ENCODE measurements at places on chromosomes 3 and 15.
A peak's percentile ranks its signal among the peaks of the same experiment; 100 is the strongest.

DNA sequence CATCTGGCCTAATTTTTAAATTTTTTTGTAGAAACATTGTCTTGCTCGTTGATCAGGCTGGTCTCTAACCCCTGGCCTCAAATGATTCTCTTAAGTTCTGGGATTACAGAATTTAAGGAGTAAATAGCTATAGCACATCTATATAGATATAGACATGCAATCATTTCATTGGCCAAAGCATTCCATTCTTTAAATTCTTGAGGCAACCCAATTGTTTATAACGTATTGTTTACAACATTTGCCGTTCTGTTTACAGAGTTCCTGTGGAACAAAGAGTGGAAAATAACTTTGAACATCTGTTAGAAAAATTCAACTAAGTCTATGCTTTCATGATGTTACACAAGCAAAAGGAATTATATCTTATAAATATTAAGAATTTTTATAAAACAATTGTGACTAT is 205.2 kb upstream of the ROBO2 start:
- DNase-seq = no peak

DNA sequence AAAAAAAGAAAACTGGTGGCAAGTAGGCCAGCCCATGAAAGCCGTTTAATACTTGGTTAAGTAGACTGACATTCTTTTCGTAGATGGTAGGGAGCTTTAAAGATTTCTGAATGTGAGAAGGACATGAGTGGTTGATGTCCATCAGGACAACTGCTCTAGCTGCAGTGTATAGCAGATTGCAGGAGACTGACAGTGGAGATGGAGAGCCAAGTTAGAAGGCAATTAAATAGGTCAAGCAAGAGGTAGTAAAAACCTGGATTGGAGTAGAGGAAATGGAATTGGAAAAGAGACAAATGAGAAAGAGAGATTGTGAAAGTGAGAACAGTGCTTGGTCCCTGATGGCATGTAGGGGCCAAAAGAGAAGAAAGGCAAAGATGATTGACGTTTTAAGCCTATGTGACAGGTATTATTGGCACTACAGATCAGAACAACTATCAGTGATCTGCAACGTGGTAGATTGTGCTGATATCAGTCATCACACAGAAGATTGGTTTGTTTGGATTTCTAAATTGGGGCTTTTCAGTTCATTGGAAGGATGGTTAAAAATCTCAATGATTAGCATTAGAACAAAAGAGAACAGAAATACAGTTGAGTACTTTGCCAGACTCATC is 74.0 kb downstream of the CNTN4 start:
- DNase-seq = no peak

DNA sequence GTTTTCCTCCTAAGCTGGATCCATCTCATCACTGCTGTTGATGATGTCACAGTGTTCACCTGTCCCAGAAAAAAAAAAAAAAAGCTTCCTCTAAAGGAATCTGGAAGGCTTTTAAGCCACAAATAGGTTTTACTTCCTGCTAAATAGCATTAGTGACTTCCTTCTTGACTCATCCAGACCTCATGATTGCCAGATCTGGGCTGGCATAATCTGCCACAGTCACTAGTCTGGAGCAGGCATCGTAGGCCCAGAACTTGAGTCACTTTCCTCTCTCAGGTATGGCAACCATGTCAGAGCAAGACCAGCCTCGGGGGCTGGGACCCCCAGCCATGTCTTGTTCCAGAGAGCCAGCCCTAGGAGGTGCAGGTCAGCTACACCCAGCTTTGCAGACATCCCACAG is 266.5 kb upstream of the CADM2 start:
- no peak for DNase-seq

DNA sequence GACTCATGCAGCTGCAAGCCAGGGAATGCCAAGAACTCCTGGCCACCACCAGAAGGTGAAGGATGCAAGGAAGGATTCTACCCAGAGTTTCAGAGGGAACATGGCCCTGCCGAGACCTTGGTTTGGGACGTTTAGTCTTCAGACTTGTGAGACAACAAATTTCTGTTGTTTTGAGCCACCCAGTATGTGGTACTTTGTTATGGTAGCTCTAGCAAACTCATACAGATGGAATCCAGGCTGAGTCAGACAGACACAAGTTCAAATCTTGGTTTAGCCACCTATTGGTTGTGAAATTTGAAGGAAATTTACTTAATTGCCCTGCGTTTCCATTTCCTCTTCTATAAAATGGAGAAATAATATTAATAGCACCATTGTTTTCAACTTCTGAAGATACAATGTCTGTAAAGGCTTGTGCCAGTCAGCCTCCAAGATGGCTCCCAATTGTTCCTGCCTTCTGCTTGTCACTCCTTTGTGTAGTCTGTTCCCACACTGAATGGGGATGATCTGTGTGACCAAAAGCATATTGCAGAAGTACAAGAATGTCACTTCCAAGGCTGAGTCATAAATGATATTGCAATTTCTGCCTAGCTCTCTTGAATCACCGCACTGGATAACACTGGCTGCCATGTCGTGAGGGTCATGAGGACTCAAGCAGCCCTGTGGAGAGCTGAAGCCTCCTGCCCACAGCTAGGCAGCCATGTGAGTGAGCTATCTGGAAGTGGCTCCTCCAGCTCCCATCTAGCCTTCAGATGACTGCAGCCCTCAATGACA is 223.5 kb upstream of the PROK2 start:
- DNase-seq = no peak

- DNase-seq = peak; percentile 33
Observed at GRCh38 chr3:170414202-170414663, 4.4 kb upstream of the CLDN11 start.
